GOT3 (cell line): ENCODE measurements at places on chromosomes 11 and 22.

DNA sequence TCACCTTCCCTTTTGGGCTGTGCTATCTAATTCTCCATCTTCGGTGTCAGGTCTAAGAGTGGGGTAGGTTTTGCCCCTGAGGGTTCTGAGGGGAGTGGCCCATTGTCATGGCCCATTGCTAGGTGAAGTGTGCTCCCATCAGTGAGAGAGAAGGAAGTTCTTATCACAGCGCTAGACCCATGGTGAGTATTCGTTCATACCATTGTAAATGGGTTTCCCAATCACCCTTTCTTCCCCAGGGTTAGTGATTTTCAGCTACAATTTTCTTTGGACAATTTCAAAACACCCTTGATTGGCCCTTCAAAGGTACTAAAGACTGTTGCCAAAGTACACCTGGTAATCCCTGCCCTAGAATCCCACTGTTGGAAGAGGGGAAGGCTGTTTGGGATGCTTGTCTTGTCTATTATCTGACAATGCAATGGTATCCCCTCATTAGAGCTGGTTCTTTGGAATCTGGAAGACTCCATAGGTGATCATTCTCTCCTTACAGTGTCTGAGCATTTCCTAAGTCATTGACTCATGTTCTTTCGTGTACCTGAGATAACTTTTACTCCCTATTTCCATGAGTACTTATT lies 20.2 kb downstream of the MPEG1 start:
- no peak for DNase-seq

GRCh38 chr22:39452740-39453040 lies 4.1 kb upstream of the MGAT3 start:
- no peak for DNase-seq

- DNase-seq, result no peak
Observed at GRCh38 chr11:116215471-116216113, 557.2 kb downstream of the BUD13 start.

DNA sequence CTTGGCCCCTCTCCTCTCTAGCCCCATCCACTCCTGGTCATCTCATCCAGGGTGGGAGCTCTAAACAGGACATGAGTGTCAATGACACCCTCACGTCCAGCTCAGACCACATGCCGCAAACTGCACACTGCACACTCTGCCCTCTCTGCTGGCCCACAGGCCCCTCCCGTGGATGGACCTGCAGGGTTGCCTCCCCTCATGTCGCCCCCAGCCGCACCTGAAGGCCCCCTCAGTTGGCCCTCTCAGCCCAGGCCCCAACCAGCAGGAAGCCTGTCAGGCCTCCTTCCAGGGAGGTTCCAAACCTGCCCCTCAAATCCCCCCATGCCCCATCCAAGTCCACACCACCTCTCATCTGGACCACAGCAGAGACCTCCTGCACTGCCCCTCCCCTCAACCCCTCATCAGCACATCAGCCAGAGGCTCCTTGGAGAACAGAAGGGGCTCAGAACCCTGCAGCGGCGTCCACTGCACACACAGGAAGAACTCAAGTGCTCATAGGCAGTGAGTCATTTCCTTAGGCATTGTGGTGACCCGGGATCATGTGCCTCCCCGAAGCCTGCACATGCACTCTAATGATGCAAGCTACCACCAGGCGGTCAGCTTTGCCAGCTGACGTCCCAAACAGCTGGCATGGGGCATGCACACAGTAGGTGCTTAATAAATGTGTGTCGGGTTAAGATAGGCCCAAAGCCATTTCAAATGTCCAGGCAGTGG lies 12.9 kb upstream of the CDKN1C start:
- DNase-seq, result no peak

DNA sequence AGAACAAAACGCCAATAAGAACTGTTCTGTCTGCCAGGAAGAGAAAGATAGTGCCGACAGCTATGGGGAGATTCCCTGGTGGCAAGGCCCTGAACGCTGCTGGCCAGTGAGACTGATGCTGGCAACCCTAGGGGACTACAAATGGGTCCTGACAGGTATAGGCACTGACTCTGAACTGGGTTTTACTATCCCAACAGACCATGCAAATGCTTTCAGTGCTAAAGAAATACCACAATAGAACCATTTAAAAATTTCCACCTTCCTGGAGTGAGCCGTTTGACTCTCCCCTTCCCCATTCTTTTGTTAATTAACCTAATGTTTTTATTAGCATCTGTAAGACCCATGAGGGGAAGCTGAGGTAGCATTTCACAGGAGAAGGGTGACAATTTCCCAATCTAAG lies 25.7 kb downstream of the USP28 start:
- no peak for DNase-seq
